ENCODE measurements at places on chromosomes 3 and 15.

- peak; percentile 38 for DNase-seq
Observed at GRCh38 chr3:171770689-171771620, 39.3 kb downstream of the PLD1 start.

GRCh38 chr15:55649058-55649423, 60.9 kb upstream of the PYGO1 start:
- no peak for DNase-seq

DNA sequence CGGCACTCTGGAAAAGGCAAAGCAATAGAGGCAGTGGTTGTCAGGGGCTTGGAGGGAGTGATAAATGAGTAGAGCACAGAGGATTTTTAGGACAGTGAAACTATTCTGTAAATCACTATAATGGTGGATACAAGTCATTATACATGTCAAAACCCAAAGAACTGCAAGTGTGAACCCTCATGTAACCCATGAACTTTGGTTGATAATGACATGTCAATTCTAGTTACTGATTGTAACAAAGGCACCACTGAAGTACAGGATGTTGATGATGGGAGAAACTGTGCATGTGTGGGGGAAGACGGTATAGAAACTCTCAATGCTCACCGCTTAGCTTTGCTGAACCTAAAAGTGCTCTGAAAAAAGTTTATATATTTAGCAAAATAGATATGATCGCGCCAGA, 36.0 kb downstream of the BTLA start:
- no peak for DNase-seq

DNA sequence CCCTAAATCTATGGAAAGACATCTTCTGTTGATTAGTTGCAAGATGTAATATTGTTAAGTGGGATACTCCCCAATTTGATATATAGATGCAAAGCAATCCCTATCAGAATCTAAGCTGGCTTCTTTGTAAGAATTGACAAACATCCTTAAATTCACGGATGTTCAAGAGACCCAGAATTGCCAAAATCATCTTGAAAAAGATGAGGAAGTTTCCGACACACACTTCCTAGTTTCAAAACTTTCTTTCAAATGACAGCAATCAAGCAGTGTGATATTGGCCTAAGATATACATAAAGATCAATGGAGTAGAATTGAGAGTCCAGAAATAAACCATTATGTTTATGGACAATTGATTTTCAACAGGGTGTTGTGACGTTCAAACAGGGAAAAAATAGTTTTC, 383.6 kb downstream of the LPP start:
- DNase-seq, result no peak

- no peak for DNase-seq
Observed at GRCh38 chr3:167305340-167305890, 74.7 kb downstream of the ZBBX start.

- DNase-seq, result no peak
Observed at GRCh38 chr15:75061272-75061671, 37.9 kb downstream of the PPCDC start.

- DNase-seq, result no peak
Observed at GRCh38 chr3:133479895-133480669, 80.2 kb downstream of the BFSP2 start.

DNA sequence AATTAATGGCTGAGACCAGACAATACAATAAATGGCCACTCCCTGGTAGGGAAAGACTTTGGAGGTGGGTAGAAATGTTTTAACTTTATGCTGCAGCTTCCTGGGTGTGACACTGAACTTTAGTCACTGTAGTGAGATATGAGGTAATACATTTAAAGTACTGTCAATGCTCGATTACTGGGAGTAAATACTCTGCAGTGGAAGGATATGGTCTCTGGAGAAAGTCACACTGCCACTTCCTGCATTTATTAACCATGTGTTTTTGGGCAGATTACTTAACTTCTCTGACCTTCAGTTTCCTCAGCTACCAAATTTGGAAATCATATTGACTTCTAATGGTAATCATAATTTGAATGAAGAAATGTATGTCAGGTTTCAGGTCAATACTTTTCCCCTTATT, 317.1 kb upstream of the TGFBR2 start:
- no peak for DNase-seq

DNA sequence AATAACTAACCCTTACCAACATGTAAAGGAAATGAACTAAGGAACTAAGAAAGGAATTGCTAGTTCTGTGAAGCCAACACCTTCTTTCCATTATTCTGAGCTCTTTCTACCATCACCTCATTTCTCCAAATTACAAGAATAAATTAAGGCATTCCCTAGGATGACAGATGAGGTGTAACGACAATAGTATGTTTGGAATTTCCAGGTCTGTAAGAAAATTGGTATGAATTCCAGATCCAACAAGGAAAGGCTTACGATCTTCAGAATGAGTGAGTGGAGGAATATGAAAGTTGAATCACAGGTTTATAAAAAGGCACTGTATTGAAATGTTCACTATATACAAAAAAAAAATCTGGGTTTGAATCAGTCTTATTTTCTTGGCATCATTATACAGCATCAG, 4.5 kb upstream of the NANOGP8 start:
- no peak for DNase-seq

- no peak for DNase-seq
Observed at GRCh38 chr3:133494469-133494868, 79.0 kb upstream of the CDV3 start.

DNA sequence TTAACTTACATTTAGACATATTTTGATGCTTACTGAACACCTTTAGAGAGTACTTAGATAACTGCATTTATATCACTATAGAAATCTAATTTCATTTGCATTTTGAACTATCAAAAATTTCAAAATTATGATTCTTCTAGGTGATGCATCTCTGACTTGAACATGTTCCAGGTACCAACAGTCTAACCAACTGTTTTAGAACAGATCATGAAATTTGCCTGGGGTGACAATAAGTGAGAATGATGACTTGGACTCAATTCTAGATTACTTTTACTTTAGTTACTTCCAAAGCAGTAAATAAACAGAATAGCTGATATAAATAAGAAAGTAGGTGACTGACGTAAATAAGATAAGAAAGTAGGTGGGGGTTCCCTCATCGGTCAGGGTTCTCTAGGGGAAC, 307.8 kb downstream of the BCHE start:
- DNase-seq, result no peak

DNA sequence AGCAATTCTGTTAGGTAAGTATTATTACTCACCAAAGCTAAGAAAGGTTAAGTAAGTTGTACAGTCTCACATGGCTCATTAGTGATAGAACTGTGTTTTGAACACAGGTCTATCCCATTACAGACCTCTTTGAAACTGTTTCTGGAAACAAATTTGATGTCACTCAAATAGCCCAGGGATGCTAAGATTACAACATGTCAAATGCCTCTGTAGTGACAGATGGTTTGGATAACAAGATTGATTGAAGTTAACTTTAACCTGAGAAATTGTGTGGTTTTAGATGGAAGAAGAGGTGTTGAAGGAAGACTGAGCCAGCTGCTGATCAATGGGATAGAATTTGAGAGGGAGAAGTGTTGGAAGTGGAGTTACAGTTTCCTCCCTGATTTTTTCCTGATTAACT, 72.5 kb downstream of the SYN2 start:
- DNase-seq, result no peak

DNA sequence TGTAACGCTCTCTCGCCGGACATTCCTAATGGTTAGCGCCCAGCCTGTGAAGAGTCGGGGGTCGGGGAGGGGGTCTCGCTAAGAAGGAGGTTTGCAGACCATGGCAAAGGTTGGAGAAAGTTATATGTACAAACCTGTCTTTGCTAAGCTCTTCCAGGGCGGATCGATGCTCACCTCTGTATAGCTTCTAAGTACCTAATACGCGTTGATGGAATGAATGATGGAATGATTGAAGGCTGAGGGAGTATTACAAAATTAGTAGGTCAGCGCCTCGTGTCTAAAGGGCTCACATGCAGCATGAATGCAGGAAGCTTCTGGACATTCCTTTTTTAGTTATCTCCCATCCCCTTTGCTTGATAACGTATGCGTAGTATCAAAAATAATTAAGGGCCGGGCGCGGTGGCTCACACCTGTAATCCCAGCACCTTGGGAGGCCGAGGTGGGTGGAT, 305 bp upstream of the KPNA1 start:
- peak; percentile 0 for DNase-seq

- no peak for DNase-seq
Observed at GRCh38 chr15:84659904-84660781, 2.1 kb upstream of the NMB start.

DNA sequence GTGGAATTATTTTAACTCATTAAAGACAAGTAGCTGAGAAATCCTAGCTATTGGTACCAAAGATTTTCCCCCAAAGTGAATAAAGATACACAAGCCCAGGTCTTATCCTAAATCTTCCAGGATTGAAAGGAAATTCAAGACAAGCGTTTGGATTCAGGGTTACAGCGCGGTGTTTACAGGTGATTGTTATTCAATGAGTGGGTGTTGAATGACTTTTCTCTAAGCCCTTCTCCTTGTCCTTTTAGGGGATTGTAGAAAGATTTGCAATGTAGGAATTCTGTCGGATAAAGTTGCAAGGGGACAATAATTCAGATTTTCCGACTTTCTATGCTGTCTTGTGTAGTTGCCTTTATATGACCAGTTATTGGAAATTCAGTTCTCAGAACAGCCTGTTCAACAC, 57.2 kb downstream of the USP13 start:
- DNase-seq, result no peak

- no peak for DNase-seq
Observed at GRCh38 chr3:182111967-182112366, 400.2 kb downstream of the SOX2 start.

GRCh38 chr3:115246461-115247020, 99.5 kb upstream of the ZBTB20 start:
- DNase-seq, result no peak

GRCh38 chr15:67792250-67792942, 32.9 kb upstream of the SKOR1 start:
- no peak for DNase-seq

- DNase-seq, result no peak
Observed at GRCh38 chr15:62912808-62913207, 129.7 kb upstream of the TPM1 start.

- no peak for DNase-seq
Observed at GRCh38 chr3:11910971-11911531, 64.4 kb upstream of the TAMM41 start.

DNA sequence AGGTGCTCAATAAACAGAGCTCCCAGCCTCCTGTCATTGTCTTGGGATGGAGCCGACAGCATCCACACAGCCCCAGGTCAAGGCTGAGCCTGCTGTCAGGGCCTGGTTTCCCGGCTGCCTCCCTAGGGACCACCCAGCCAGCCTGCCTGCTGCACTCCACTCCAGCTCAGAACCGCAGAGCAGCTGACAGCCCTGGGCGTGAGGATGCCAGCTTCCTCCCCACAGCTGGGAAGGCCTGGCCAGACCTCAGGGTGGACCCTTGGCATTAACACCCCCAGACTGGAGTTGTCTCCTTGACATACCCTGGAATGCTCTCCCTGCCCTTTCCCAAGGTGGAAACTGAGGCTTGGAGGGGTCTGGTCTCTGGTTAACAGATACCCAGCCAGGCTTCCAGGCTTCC, 112.0 kb downstream of the WNT7A start:
- DNase-seq, result no peak

DNA sequence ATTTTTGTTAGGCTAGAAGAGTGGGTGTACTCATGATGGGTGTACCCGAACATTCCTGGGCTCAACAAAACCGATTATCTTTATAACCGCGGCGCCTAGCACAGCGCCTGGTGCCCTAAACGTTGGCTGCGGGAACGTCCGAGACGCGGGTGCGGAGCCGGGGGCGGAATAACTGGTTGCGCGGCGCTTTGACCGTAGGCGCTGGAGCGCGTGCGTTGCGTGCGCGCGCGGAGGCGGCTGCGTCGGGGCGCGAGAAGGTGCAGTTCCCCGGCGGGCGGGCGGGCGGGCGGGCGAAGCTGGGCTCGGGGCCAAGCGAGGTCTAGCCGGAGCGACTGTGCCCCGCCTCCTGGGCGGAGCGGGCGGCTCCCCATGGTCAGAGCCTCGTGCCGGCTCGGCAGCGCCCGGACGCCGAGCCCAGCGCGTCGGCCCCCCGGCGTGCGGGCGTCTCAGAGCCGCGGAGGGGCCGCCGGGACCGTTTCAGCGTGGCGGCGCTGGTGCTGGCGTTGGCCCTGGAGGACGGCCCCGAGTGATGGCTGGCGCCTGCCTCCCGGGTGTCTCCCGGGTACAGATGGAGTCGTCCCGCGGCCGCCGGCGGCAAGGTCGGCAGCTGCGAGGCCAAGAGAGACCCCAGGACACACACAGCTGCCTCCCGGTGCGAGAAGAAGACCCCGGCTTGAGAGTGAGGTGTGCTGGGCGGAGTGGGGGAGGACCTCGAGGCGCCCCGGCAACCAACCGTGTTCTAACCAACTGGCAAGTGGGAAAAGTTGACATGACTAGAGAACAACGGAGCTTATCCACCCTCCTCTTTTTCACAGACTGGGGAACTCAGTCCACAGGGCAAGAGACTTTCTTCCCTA, at the start of gene PLAAT1:
Gene PLAAT1 (plus strand): TSS at position 373 of the 857 bp plus-strand sequence. CDS start 14,429 bp downstream, outside the sequence.
- peak; percentile 47 for DNase-seq

- DNase-seq, result no peak
Observed at GRCh38 chr3:158095814-158096704, 10.2 kb downstream of the SHOX2 start.

DNA sequence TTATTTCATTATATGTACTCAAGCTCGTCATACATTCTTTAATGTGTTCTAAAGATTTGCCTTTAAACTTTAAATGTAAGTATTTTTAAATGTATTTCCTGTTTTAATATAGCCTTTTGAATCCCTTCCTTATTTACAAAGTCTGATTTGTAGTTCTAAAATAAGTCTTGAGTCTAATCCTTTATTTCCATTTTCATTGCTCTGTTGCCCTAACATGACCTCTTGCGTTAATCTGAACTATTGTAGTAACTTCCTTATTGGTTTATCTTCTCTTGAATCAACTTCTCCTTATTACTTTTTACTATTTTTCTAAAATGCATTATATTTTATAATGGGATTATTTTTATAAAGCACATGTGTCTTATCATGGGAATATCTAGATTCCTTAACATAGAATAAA, 24.0 kb downstream of the KNL1 start:
- DNase-seq, result no peak

DNA sequence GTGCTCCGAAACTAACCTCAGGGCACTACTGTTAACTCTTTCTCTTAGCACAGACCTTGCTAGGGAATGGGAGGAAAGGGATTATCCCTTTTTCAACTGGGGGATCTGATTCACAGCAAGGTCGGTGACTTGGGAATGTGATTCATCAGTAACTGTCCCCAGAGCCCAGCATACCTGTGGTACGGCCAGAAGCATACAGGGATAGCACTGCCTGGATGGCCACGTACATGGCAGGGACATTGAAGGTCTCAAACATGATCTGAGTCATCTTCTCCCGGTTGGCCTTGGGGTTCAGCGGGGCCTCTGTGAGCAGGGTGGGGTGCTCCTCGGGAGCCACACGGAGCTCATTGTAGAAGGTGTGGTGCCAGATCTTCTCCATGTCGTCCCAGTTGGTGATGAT, 2.3 kb downstream of the ACTC1 start:
- no peak for DNase-seq

Measured in right renal pelvis (tissue), 4 donors.